Suppressor macrophage (primary cell): ENCODE measurements at places on chromosomes 6 and 20.

DNA sequence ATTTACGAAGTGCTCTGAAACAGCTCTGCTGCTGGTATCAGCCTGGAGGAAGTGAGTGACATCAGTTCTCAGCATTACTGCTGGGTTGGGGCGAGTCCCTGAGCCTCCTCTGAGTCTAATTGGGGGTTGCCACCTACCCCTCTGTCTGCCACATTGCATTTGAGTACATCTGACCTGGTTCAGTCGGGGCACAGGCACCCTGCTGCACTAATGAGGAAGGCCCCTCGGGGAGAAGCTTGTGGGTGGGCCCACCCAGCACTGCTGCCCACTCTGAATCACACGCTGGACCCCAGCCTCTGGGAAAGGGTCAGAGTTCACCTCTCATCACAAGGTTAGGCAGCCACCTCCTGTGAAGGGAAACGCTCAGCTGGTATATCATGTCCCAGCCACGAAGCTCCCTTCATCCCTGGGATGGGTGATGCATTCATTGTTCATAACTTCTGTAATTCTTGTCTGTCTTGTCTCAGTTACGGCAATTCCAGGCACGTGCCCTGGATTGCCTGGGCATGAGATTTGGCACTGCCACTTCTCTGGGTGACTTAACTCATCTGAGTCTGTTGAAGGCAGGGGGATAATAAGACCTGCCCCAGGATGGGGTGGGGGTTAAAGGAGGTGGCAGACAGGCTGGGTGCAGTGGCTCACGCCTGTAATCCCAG, 13.3 kb downstream of the DNMT3B start:
- DNase-seq = peak; percentile 62

- no peak for DNase-seq
These were observed 190.3 kb downstream of the TENT5A start for GRCh38 chr6:81562169-81562568.

GRCh38 chr6:5506149-5506548, 244.8 kb downstream of the FARS2 start:
- DNase-seq = no peak

DNA sequence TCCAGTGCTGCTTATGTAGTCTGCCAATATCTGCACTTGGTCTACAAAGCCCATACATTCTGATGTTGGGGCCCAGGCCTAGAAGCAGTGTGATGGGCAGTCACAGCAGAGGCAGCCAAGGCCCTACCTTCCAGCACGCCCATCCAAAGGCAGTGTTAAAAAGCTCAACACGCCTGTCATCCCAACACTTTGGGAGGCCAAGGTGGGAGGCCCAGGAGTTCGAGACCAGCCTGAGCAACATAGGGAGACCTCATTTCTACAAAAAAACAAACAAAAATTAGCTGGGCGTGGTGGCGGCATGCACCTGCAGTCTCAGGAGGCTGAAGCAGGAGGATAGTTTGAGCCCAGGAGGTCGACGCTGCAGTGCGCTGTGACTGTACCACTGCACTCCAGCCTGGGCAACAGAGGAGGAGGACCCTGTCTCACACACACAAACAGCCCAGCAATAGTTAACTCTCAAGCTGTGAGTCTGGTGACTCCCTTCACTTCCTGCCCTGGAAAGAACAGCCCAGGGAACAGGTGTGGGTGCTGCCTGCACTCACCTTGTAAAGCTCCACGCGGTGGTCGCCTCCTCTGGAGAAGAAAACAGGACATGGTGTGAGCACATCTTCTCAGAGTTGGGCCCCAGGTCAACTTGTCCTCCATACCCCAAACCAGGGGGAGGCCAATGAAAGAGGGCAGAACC, 68.8 kb downstream of the PYGB start:
- no peak for DNase-seq

DNA sequence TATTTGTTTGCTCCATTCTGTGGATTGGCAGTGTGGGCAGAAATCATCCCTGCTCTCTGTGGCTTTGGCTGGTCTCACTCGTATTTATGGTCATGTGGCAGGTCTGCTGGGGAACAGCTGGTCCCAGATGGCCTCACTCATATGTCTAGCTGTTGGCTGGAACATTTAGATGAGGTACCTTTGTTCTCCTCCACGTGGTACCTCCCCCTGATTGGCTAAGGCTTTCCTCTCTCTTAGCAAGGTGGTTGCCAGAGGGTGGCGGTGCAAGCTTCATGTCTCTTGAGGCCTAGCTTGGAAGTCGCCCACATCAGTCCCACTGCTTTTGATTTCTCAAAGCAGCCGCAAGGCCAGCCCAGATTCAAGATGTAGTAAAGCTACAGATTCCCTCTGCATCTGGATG, 348.5 kb upstream of the BTBD3 start:
- DNase-seq = no peak

DNA sequence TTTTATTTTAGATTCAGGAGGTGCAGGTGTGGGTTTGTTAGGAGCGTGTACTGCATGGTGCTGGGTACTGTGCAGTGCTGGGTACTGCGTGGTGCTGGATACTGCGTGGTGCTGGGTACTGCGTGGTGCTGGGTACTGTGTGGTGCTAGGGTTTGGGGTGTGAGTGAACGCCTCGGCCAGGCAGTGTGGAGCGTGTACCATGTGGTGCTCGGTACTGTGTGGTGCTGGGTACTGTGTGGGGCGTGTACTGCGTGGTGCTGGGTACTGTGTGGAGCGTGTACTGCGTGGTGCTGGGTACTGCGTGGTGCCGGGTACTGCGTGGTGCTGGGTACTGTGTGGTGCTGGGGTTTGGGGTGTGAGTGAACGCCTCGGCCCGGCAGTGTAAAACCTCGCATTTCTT, 62.9 kb downstream of the WDR27 start:
- DNase-seq = no peak
